ENCODE measurements at places on chromosomes 2 and 18.

- no peak for DNase-seq
Observed at GRCh38 chr2:120793682-120794403, 58.2 kb downstream of the GLI2 start.

DNA sequence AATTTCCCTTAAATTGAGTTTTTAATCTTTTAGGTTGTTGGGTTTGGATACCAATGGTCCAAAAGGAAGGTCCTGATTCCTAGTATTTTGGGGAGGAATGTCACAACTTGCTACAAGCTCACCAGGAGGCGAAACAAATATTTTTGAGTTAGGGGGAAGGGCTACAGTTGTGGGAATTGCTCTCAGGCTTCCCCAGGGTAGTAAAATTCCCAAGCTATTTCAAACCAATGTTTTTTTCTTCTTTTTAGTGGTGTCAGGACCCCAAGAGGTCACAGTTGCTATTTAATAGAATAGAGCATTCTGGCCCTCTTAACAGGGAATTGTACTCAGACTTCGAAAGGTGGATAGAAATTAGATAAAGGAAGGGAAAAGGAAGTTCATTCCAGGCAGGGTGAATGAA, 68.5 kb upstream of the ST3GAL5 start:
- DNase-seq, result no peak

GRCh38 chr2:69639266-69639665, 4.3 kb downstream of the AAK1 start:
- no peak for DNase-seq

DNA sequence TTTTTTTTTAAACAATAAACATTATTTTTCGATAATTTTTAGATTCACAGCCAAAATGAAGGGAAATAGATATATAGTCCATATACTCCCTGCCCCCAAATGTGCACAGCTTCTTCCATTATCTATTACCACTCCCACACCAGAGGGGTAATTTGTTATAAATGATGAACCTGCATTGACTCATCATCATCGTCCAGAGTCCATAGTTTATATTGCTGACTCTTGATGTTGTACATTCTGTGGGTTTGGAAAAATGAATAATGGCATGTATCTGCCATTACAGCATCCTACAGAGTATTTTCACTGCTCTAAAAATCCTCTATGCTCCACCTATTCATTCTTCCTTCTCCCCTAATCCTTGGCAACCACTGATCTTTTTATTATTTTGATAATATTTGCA, 121.5 kb downstream of the LTBP1 start:
- no peak for DNase-seq

DNA sequence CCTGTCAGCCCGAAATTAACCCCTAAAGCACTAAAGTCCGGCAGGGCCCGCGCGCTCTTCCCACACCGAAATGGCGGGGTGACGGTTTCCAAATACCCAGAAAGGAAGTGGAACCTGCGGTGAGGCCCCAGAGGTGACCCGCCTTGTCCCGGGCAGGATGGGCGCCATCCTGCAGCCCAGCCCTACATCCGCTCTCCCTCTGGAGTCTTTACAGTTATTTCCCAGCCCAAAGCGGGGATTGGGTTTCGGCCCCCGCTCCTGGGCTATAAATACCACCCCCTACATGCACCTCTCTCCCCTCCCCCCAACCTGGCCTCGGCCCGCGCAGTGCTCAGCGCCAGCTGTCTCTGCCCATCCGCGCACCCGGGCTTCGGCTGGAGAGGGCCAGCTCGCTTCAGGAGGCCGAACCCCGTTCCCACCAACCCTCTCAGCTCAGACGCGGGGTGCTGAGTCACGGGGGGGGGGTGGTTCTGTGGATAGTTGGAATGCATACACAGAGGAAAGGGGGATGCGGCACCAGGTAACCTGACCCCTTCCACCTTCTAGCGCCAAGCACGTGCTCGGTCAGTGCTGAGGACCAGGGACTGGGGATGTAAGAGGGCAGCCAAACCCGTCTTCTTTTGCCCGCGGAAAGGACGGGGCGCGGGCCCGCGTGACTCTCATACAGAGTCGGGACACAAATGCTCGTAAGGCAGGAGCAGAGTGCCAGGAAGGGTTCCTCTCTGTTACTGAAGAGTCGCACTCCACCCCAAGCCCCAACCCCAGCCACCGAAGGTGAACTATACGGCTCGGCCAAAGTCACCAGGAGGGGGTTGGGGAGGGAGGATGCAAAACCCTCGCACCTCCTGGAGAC, at the start of gene TUBA4B:
Gene TUBA4B, plus strand, starts transcription at position 344 of the 853 bp plus-strand sequence. Its CDS starts 165 bp downstream, at position 509.
- DNase-seq, result no peak

DNA sequence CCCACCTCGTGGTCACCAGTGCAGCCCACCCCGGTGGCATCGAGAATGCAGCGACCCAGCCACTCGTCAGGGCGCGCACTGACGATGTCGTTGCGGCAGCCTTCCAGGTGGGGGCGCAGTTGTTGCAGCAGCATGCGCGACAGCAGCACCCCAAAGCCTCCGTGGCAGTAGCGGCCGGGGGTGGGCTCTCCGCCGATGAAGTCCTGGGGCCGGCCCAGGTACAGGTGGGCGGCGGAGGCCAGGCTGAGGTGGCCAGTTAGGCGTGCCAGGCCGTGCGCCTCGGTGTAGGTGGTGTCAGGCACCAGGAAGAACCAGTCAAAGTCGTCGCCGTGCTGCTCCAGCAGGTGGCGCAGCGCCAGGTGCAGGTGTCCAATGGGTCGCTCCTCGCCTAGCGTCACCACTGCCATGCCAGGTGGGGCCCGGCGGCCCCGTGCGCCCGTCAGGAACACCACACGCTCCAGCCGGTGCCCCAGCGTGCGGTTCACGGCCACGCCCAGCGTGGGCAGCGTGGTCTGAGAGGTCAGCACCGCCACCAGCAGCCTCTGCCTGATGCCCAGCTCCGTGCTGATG, 1.9 kb downstream of the CHPF start:
- DNase-seq, result peak; percentile 83

GRCh38 chr18:53780666-53781065, 443.8 kb downstream of the MBD2 start:
- no peak for DNase-seq

Data from D721Med (cell line).